Ureter (tissue), 1 donor: ENCODE measurements at places on chromosomes 12 and 14. TPM values are rescaled to one million over a fixed set of nuclear protein-coding genes. Genes with fewer than 3 reads are reported as not detected.

KLRG1 gene
- 2.4 TPM for total RNA-seq

GRCh38 chr12:116210762-116211161 is 66.7 kb downstream of the MED13L start:
- no peak for DNase-seq

GRCh38 chr12:108117163-108117849 is 11.8 kb upstream of the WSCD2 start:
- peak; percentile 89 for DNase-seq

GRCh38 chr12:130127532-130127911 is 34.7 kb upstream of the FZD10 start:
- DNase-seq: no peak

GRCh38 chr12:1660304-1661187 is 30.3 kb upstream of the ADIPOR2 start:
- DNase-seq: peak; percentile 85

TAS2R42 gene
- not detected for total RNA-seq
